Activated CD4-positive, alpha-beta T cell treated with anti-CD3 and anti-CD28 coated beads, Interleukin-2, amount 50 U/mL, for 24 hours (primary cell): ENCODE measurements at places on chromosomes 16 and 17.

- no peak for DNase-seq
Observed at GRCh38 chr16:26961459-26961858, 105.3 kb upstream of the C16orf82 start.

DNA sequence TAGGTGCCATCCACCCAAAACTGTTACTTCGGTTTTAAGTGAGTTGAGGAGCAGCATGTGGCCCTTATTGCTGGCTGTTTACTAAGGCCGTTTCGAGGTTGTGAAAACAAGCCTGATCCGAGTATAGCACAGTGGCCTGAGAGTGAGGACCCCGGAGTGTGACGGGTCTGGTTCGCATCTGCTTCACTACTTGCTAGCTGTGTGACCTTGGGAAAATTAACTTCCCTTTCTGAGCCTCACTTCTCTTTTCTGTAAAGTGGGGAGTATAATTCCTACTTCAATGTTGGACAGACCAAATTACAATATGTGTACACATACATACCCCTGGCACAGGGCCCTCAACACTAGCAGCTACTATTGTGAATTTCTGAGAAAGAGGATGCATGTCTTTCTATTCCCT lies 11.7 kb upstream of the HEATR6 start:
- no peak for DNase-seq

GRCh38 chr17:36994438-36994837 lies 45.7 kb downstream of the AATF start:
- no peak for DNase-seq

DNA sequence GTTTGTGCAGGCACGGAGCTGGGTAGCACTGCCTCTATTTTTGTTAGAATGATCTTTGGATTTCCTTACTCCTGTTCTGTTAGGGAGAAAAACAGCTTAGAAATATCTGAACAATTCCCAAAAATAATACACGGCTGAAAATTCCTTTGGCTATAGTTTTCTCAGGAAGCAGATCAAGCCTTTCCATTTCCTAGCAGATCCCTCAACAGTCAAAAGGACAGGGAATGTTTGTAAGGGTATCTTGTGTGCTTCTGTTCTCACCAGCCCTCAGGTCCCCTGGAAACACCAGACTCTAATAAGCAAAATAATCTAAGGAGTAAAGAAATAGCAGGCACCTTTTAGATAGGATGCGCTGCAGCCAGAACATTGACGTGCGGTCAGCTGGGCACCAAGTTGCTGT lies 30.5 kb upstream of the WSB1 start:
- no peak for DNase-seq

- no peak for DNase-seq
Observed at GRCh38 chr17:72463287-72464102, 342.7 kb downstream of the SOX9 start.

- no peak for DNase-seq
Observed at GRCh38 chr16:73051961-73052360, 4.0 kb upstream of the ZFHX3 start.

DNA sequence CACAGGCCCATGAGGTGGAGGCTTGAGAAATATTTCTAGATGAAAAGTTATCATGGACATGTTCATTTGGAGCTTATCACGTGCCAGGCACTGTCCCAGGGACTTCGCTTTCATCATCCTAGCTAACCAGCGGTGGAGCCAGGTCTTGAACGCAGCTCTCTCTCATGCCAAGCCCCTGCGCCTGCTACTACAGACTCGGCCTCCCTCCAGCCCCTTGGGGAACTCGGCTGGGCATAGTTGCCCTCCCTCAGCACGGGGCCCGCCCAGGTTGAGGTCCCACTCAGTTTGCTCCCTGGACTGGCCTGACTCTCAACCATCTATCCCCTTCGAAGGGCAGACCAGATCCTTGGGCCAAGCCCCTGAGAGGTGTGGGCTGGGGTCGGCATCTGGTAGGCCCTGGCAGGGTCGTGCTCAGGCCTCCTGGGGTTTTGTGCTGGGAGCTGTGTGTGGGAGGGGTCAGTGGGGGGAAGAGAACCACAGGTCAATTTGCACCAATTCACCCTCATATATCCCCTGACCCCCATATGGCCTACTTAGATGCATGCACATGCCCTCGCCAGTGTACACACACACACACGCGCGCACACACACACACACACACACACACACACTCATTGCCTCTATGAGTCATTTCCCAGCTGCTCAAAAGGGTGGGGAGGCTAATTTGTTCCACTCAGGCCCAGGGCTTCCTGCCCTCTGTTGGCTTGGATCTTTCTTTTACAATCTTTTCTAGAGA lies 12.1 kb upstream of the SCN4A start:
- DNase-seq: peak; percentile 48

- DNase-seq: no peak
Observed at GRCh38 chr17:66950325-66950724, 14.2 kb upstream of the CACNG4 start.

DNA sequence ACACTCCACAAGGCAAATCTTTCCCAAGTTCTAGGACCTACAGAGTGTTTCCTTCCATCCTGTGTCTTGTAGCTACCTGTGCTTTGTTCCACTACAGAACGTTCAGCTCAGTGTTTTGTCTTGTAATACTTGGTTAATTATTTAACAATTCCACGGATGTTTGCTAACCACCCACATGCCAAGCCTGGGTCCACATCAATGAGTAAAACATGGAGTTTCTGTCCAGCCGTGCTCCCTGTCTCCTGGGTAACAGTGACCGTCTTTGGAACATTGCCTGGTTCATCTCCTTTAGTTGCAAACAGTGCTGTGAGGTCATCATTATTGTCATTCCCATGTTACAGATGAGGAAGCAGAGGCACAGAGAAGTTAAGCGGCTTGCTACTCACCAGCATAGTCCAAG lies 41.3 kb downstream of the IRF8 start:
- DNase-seq: no peak

GRCh38 chr17:3603119-3603869 lies 5.9 kb downstream of the TRPV1 start:
- no peak for DNase-seq

DNA sequence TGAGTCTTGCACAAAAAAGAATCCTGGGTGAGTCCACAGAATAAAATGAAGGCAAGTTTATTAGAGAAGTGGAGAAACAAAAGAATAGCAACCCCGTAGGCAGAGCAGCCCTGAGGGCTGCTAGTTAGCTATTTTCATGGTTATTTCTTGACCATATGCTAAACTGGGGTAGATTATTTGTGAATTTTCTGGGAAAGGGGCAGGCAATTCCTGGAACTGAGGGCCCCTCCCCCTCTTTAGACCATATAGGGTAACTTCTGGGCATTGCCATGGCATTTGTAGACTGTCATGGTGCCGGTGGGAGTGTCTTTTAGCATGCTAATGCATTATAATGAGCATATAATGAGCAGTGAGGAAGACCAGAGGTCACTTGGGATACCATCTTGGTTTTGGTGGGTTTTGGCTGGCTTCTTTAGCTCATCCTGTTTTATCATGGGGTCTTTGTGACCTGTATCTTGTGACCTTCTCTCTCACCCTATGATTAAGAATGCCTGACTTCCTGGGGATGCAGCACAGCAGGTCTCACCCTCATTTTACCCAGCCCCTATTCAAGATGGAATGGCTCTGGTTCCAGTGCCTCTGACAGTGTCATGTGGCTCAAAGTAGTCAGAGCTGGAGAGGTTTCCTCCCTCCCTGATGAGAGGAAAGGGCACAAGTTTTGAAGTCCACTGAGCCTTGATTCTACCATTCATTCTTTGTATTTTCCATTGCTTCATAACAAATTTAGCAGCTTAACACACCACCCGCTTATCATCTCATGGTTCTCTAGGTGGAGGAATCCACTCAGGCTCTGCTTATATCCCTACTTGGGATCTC lies 55.7 kb upstream of the LGALS9 start:
- no peak for DNase-seq

DNA sequence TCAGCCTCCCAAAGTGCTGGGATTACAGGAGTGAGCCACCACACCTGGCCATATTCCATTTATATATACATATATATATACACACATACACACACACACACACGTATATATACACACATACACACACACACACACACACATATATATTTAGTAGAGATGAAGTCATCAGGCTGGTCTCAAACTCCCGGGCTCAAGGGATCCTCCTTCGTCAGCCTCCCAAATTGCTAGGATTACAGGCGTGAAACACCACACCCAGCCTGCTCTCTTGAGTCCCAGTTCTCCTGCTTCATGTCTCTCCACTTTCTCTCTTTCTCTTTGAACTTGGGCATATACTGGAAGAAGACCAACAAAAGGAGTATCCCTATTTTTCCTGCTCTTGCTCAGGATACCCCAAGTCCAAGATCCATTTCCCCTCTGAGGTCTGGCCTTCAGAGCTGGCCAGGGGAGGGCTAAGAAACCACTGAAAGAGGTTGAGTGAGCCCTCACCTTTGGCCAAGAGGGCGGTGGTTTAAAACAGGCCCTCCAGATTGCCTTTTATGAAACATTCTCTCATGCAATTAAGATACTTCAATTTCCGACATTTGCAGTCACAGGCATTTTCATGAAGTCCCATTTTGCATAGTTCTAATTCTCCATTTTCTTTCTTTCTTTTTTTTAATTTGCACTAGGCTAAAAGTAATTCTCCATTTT lies 37.9 kb downstream of the CIBAR2 start:
- DNase-seq: no peak

GRCh38 chr16:87657621-87658192 lies 55.4 kb downstream of the JPH3 start:
- DNase-seq: no peak

GRCh38 chr16:56331915-56332314 lies 93.4 kb downstream of the AMFR start:
- no peak for DNase-seq

GRCh38 chr17:38550661-38551060 lies 55.1 kb downstream of the SRCIN1 start:
- DNase-seq: no peak

GRCh38 chr16:67164599-67165061 lies at the start of gene HSF4:
Gene HSF4, plus strand, starts transcription at chr16:67164745. Its CDS starts 67 bp downstream, at chr16:67164812.
- DNase-seq: no peak

GRCh38 chr16:20740901-20741521 lies 607 bp downstream of the THUMPD1 start:
- peak; percentile 88 for DNase-seq

GRCh38 chr16:4244254-4245076 lies 2.6 kb upstream of the SRL start:
- DNase-seq: no peak

- no peak for DNase-seq
Observed at GRCh38 chr16:31429314-31429713, 1.2 kb upstream of the COX6A2 start.

GRCh38 chr16:24609740-24610415 lies 70.5 kb downstream of the RBBP6 start:
- no peak for DNase-seq

DNA sequence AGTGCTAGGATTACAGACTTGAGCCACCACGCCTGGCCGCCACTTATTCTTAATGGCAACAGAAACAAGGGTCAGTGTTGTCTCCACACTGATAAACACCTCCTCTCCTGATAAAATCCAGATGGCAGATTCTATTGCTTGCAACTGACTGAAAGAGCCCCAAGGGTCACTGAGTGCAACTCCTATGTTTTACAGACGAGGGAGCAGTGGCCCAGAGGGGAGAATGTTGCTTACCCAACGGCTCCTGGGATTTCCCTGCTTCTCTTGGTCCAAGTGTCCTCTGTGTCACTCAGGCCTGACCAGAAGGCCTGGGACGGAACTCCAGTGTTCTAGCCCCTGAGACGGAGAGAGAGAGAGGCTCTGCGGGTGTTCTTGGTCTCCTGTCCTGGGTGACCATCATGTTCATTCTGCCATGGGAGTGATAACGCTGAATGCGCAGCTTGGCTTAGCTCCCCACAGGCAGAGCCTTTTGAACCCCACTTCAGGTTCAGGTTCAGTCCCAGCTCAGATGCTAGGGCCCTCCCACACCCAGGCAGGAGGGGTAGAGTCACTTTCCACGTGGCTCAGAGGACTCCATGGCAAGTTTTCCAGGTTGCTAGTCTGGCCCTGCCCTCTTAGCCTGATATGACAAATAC lies 77.3 kb upstream of the NLRP1 start:
- no peak for DNase-seq

DNA sequence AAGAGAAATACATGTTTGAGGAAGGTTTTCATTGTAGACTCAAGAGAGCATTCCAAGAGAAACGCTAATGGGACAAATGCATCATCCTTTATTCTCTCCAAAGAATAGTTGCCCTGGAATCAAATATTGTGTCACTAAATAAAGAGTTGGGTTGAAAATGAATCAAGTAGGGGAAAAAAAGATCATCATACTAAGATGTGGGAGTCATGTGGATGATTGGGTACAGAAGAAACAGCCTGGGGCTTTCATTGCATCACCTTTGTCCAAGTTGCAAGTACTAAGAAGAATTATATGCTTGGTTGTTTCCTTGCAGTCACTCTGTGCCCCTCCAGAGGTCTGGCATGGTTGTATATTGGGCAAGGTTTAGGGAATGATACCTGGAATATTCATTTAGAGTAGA lies 658.9 kb downstream of the TOX3 start:
- DNase-seq: no peak

- no peak for DNase-seq
Observed at GRCh38 chr17:42016411-42016831, 818 bp downstream of the DNAJC7 start.

DNA sequence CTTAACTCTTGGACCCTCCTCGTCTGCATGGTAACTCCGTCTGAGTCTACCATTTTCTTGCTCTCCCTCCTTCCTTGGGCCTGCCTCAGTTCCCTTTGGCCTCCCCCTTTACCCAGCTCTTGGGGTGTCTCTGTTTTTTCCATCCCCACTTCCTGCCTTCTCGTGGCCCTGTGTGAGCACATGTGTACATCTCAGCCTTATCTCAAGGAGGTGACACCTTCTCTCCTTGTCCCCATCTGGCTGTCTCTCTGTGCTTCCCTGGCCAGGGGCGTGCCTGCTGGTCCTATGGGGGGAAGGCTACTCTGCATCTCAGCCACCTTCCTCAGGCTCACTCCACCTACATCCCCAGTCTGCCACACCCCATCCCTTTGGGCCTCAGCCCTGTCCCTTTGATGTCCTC lies 6.6 kb downstream of the CTF1 start:
- DNase-seq: no peak

DNA sequence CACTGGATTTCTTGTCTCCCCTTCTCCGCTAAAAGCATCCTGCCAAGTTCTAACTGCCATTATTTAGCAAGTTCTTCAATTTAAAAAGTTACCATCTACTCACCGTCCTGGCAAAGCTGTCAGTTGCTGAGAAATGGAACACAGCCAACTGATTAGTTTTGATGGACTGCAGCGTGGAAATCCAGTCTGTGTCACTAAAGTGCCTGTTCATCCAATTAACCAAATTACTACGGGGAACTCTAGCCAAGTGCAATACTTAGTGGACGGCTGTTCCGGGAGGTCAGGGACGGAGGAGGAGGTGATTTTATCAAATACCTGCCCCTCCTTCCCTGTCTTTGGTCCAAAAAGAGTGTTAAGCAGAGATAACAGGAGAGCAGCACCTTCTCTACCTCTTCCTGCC lies 260.7 kb downstream of the MAF start:
- DNase-seq: no peak

- no peak for DNase-seq
Observed at GRCh38 chr17:7744416-7744815, 26.9 kb downstream of the DNAH2 start.
